ENCODE measurements at places on chromosomes 2 and 18.
A peak's percentile ranks its signal among the peaks of the same experiment; 100 is the strongest.

GRCh38 chr2:207505728-207506127 lies 24.0 kb upstream of the CREB1 start:
- peak; percentile 78 for DNase-seq

DNA sequence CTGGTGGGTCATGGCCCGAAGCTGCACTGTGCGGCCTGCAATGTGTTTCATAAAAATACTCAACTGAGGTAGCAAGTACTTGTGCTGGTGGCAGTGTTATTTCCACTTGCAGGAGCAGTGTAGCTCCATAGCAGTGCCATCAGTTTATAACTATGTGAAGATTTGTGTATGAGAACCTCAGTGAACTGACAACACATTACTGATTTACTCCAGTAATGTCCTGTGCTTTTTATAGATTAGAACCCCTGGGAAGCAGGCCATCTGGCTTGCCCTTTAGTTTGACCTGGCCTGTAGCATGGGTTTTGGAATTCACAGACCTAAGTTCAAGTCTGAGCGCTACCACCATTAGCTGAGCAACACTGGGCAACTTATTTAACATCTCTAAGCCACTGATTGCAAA lies 99.7 kb upstream of the AQP4 start:
- DNase-seq: no peak

GRCh38 chr2:59538398-59538911 lies 1015.0 kb downstream of the BCL11A start:
- no peak for DNase-seq

DNA sequence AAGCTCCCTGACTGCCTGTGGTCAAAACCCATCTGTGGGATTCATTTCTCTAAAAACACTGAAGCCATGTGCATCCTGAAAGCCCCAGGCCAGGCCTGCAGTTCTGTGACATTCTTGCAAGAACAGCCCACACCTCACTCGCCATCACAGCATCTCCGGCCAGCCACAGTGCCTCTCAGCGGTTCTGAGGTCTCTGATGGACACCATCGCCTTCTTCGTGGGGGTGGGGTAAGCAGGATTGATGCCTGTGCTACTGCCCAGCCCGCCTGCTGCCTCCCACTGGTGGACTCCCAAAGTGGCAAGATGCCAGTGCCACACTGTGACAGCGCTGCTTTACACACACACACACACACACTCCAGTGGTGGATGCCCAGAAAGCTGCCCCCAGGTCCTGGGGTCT lies 5.2 kb upstream of the PRLH start:
- no peak for DNase-seq

GRCh38 chr2:26281226-26281625 lies 36.5 kb downstream of the HADHB start:
- DNase-seq: no peak

DNA sequence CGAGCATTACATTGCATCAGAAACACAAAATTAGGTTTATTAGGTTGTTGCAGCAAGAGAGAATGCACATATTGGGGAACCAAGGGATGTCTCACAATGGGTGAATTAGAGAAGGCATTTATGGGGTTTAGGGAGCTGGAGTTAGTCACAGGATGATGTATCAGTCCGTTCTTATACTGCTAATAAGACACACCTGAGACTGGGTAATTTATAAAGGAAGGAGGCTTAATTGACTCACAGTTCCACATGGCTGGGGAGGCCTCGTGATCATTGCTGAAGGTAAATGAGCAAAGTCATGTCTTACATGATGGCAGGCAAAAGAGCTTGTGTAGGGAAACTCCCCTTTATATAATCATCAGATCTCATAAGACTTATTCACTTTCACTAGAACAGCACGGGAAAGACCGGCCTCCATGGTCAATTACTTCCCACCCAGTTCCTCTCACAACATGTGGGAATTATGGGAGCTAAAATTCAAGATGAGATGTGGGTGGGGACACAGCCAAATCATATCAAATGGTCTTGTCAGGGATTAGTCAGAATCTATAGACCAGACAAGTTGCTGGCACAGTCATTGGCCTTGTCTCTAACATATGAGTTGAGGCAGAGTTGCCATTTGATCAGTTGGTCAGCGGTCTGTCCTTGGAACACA lies 61.9 kb upstream of the RBMS1 start:
- DNase-seq: no peak

GRCh38 chr2:60549238-60549927 lies 4.1 kb downstream of the BCL11A start:
- DNase-seq: peak; percentile 71

All from suppressor macrophage (primary cell).